ENCODE measurements at places on chromosomes 3 and 15. TPM values are rescaled to one million over a fixed set of nuclear protein-coding genes. Genes with fewer than 3 reads are reported as not detected.

DNA sequence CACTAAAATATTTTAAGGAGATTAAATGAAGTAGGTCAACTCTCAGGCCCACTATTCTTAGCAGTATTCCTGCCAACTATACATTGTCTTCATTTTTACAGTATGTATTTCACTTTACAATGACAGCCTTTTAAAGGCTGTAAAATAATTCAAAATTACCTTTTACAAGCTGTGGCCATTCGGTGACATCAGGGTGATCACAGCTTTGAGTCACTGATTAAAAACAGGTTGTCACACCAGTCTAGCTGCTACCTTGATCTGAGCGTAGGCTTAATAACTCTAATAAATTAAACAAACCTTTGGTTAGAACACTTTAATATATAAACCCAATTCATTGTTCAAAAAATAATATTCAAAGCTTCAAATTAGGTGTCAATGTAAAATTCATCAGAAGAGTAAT lies 29.9 kb downstream of the UBE3A start:
- no peak for DNase-seq

GRCh38 chr3:179921500-179921899 lies 115.2 kb downstream of the PEX5L start:
- no peak for DNase-seq

The ADGRG7 gene
- total RNA-seq = not detected

GRCh38 chr3:63029326-63029725 lies 154.1 kb upstream of the CADPS start:
- DNase-seq = no peak

DNA sequence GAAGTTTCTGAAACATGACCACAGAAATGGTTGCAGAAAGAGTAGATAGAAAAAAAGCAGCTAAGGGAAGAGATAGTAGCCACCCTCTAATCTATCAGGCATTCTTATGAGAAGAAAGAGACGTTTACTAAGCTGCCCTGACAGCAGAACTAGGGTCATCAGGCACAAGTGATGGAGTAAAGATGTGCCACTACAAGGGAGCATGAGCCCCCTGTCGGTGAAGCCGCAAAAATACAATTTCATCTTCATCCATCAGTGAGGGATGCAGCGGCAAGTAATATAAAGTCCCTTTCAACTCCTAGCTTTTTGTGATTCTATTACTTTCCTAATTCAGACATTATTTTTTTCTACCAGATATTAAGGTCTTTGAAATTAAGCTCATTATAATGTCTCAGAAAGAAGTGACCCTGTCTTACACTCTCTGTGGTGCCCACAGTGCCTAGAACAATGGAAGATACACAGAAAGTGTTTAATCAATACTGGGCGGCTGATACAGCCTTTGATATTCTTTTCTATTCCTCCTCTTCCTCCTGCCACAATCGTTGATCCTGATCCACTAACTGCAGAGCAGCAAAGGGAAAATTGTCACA lies 651.6 kb downstream of the NTRK3 start:
- DNase-seq = no peak

The IL17RE gene
- total RNA-seq = 4.8 TPM

- DNase-seq = no peak
Measured at GRCh38 chr15:57251308-57251707, 125.0 kb upstream of the CGNL1 start.

- DNase-seq = no peak
Measured at GRCh38 chr3:168558728-168559411, 463.1 kb upstream of the GOLIM4 start.

DNA sequence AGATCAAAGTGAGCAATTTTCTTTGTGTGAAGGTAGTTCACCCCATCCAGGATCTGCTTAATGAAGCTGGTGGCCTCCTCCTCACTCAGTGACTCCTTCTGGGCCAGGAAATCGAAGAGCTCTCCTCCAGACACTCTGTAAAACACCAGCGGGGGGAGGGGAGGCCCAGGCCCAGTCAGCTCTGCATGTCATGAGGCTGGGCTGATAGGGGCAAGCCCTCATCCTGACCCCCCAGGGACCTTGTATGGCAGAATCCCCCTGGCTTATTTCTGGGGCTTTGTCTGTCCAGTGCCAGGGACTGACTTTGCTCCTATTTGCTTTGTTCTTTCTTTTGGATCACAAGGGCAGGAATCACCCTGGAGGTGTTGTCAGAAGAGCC lies 74.9 kb downstream of the DAPK2 start:
- DNase-seq = no peak

DNA sequence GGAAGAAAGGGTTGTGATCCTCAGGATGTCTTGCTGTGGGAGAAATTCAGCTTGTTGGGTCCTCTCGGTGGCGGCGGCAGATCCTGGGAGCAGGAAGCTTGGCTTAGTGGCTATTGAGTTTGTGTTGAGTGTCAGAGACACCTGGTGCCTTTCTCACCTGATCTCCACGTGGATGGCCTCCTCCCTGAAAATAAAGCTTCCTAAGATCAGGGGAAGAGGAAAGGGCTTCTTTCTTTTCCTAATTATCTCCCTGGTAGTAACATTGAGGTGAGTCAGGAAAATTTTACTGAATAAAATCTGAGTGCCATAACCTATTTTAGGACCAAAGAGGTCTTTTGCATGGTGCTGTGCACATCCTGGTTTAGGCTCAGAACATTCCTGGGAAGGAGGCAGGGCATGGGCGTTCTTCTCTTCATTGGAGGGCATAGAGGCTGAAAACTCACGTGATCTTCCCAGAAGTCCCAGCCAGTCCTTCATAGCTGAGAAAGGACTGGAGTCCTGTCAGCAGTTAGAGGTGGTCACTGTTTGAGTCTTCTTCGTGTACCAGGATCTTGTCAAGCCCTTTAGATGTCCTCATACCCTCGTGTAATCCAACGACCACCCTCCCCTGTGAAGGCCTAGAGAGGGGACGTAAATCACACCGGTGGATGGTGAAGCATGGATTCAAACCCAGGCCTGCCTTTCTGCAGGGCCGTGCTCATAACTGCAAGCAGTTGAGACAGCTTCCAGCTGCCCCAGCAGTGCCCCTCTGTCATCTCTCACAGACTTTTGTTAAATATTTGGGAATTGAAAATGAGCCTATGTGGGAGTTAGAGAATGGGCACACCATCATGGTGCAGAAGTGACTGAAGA lies 1.1 kb downstream of the CMTM8 start:
- no peak for DNase-seq

The TERC gene
- 196 TPM for total RNA-seq

The CP gene
- not detected for total RNA-seq

DNA sequence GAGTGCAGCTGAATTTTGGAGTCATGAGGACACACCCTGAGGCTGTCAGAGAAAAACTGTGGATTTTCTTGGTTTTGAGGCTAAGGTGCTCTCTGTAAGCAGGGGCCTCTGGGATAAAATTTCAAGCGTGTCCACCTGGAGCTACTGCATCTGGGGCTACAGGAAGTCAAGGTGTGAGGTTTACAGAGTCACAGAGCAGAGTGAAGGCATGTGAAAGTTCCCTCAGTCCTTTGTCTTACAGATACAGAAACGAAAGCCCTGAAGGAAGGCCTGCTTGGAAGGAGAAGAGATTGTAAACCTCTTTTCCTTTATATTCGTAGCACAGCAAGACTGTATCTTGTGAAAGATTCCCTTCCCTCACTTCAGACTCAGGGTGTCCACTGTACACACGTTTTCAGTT lies 138.6 kb downstream of the OPA1 start:
- DNase-seq = no peak

The PLAAT1 gene
- 2.1 TPM for total RNA-seq

The CLDN1 gene
- 169 TPM for total RNA-seq

DNA sequence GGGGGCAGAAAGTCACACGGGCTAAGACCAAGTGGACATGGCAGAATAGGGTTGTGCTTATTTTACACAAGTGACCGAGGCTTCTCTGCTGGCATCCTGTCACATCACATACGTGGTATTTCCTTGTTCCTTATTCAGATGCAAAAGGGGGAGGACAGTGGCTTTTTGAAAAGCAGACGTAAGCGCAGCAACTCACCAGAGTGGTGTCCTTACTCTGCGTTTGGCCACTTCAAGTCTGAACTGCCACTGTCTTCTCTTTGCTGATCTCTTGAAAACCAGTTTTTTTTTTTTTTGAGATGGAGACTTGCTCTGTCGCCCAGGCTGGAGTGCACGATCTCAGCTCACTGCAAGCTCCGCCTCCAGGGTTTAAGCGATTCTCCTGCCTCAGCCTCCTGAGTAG lies 113.2 kb downstream of the SOX2 start:
- no peak for DNase-seq

DNA sequence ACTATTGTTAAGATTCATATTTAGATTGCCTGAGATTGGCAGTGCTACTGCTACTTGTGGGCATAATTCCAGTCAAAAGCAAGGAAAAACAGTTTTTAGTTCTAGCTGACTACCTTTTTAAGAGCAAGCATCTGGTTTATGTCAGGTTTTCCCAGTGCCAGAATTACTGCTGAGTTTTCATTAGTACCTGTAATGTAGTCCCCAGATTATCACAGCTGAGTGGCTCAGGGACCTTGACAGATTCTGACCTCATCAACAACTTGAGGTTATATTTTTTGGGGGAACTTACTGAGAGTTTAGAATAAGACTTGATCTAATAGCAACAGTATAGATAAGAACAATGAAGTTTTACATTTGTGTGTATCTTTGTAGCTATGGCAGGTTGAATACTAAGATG lies 31.0 kb downstream of the NXPE3 start:
- DNase-seq = no peak

DNA sequence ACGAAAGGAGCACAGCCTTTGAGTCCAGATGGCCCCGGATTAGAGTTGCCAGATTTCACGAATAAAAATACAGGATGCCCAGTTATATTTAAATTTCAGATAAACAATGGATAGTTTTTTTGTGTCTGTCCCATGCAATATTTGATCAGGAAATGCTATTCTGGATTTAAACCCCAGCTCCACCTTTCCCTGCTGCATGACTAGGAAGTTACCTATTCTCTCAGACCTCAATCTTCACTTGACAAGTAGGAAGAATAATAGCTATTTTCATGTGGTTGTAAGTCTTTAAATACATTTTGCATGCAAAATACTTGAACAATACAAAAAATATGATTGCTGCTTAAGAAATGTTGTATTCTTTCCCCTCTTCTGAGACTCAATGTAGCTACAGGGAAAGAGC lies 125.3 kb upstream of the P2RY1 start:
- DNase-seq = no peak

The KBTBD13 gene
- total RNA-seq = not detected

DNA sequence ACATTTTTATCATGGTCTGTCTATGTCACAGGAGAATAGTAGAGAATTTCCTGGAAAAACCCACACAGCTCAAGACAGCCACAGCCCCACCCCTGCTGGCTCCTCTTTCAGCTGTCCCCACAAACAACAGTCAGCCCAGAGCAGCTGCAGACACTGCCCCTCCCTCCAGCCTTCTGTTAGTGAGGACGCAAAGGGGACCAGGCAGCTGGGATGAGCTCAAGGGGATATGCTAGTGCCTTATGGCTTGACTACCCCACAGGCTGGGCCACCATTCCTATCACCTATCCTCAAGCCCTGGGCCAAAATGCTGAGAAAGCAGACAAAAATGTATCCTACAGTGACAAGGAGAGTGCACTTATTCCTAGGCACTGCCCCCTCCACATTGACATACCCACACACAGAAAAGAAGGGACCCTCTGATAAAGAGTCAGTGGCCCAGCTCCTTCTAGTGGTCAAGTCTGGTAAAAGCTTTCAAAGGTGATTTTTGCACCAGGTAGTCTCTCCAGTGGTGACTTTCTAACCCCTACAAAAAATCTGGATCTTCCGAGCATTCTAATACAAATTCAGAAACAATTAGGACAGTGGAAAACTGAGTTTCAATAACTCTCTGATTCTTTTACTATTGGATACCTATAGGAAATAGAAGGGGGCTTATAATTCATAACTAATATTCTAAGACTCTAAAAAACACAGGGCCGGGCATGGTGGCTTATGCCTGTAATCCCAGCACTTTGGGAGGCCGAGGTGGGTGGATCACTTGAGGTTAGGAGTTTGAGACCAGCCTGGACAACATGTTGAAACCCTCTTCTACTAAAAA lies 3.0 kb upstream of the MAP1A start:
- DNase-seq = no peak

The IMPG2 gene
- total RNA-seq = under 0.01 TPM

GRCh38 chr3:120678331-120678947 lies 3.6 kb downstream of the HGD start:
- DNase-seq = peak; percentile 98

- no peak for DNase-seq
Measured at GRCh38 chr3:25973122-25973521, 183.2 kb downstream of the OXSM start.

DNA sequence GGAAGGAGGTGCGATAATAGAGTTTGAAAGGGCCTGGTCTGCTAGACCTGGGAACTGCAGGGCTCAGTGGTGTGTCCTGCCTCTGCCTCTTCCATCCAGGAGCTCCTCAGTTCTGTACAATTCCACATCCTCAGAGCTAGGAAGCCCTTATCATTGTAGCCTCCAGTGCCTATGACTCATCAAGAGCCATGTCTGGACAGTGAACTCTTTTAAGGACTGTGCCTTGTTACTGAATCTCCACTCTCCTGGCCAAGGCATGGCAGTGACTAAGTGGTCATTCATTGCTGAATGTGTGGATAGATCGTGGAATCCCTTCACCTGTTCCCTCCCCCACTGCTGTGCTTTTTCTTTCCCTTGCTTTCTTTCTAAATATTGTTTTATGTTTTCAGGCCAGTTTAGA lies 2.9 kb downstream of the TIMP4 start:
- peak; percentile 64 for DNase-seq

The FAM227B gene
- total RNA-seq = 6.6 TPM

The SATB1 gene
- total RNA-seq = 1.3 TPM

- no peak for DNase-seq
Measured at GRCh38 chr15:90336705-90337141, 15.4 kb upstream of the ZNF774 start.

DNA sequence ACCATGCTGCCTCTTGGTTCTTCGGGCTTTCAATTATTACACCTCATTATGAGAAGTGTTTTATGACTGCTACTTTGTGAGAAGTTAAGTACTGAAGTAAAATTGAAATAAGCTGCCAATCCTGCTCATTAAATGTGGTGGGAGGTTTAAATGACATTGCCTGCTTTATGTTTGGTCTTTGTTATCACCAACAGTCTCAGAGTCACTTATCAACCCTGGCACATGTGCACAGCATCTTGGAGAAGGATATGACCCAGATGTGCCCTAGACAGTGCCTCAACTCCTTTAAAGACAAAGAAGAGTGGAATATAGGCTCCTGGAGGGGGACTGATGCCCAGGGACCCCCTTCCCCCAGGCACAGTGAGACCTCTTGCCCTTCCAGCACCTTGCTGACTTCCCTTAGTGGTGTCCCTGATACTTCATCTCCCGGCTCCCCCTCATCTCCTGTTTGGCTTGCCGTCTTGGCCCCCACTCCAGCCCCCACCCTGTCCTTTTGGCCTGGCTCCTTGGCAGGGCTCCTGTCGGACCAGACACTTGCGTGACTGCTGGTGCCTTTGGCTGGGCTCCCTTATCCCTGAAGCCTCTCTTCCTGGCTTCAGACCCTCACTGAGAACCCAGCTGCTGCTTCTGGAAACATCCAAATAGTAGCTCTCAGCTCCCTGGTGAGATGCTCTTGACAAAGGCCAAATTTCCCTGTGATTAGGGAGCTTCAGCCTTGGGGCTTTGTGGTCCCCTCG lies 39.8 kb downstream of the ARHGAP31 start:
- no peak for DNase-seq

GRCh38 chr3:129070086-129070885 lies 9.7 kb downstream of the GP9 start:
- no peak for DNase-seq

The NDN gene
- total RNA-seq = 77.3 TPM

- no peak for DNase-seq
Measured at GRCh38 chr15:64521201-64521600, 60.8 kb downstream of the ZNF609 start.

GRCh38 chr3:122066331-122067213 lies 11.4 kb downstream of the CD86 start:
- DNase-seq = no peak

Measured in epithelial cell of proximal tubule (primary cell).